ENCODE measurements at places on chromosomes 3 and 15.

DNA sequence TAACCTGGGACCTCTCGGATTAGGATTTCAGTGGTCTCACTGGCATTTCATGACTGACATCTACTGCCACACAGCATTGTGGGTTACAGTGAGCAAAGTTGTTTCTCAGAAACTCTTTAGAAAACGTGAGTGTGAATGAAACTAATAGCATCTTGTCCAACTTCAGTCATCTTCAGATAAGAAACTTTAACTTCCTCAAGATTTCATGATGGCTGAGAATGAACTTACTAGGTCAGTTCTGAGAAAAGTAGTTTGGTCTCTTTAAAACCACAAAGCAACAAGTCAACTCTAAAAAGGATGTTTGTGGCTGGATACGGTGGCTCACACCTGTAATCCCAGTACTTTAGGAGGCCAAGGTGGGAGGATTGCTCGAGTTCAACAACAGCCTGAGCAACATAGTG lies 14.2 kb upstream of the HOMER2 start:
- DNase-seq = no peak

DNA sequence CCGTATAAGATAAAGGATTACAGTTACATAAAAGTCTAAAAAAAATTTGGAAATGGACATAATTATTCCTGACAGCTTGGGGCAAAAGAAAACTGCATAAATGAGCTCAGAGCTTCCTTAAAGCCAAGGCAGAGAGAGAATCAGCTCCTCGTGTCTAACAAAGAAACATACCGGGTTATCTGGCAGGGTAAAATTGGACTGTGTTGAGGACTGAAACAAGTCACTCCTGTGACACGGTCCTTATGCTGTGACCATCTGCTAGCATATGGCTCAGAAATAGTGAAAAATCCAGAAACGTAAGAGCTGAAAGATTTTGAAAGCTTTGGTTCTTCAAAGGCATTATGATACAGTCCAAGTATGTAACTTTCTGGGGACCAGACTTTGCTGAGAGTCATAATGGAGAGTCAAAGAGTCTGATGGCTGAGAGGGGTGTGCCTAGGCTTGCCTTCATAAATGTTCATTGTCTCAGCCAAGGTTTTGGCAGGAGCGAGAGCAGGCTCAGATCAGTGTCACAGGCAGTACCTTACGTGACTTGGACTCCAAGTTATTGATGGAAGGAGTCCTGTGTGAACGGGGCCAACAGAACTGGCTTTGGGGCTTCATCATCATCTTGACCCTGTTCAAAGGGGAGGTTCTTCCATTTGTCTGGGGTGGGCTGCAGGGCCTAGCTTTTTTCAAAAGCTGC lies 12.5 kb downstream of the MAP6D1 start:
- no peak for DNase-seq

GRCh38 chr15:101517504-101517903 lies 28.0 kb upstream of the PCSK6 start:
- no peak for DNase-seq

DNA sequence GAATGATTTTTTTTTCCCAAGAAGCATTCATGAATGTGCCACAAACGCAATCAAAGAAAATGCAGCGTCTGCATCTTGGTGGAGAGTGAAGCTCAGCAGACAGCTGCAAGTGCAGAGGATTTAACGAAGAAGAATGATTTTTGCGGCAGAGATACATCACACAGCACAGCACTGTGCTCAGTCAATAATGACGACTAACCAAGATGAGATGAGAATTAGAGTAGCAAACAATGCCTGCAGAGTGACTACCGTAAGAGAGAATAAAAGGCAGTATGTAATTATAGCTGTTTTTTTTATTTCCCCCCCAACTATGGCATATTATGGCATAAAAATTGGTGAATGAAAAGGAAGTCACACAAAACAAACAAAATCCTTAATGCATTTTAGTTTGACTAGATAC lies 218.0 kb upstream of the ROBO1 start:
- DNase-seq = no peak

DNA sequence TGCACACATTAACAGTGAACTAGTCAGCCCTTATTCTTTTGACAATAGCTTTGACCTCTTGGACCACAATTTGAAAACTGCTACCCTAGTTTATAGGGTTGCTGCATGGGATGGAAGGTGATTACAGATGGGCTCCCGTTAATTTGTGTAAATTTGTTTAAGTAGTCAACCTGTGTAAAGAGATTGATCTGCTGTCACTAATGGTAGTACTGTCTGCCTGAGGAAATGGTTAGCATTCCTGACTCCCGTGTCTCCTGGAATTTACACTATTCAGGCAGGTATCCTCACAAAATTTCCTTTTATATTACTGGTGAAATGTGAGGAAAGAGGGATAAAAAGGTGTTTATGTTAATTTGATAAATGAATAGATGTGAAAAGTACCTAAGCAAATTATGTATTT lies 15.3 kb upstream of the EBLN2 start:
- no peak for DNase-seq

DNA sequence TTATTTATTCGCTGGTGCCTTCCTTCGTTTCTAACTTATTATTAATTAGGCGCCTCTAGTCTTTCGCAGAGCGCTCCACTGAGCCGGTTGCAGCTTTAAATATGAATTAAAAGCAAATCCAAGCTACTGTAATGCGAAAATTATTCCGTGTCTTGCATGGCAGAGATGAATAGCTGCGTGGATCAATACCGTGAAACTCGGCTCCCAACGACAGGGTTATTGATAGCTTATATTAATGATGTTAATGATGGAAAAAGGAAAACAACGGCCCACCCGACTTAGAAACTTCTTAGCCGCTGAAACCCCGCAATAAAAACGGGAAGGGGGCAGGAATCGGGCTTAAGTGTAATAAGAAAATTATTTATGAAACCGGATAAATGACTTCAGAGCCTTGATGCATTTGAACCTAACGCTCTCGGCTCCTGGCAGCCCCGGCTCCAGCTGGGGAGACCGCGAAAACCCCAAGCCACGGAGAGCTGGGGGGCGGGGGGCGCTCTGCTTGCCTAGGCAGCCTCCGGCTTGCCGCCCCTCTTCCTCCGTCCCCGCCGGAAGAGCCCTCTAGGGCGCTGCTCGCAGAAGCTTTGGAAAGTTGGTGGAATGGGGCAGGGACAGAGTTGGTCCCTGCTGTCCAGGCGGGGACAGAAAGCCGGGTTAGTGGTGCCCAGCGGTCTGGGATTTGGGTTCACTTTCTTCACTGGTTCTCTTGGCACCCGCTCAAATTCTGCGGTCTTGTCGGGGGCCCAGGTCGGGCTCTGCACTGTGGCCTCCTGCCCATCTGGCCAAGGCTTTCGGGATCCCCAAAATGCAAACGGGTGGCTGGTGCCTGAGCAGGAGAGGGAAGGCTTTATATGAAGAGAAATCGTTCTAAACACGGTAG lies 7.7 kb upstream of the ONECUT1 start:
- DNase-seq = no peak

DNA sequence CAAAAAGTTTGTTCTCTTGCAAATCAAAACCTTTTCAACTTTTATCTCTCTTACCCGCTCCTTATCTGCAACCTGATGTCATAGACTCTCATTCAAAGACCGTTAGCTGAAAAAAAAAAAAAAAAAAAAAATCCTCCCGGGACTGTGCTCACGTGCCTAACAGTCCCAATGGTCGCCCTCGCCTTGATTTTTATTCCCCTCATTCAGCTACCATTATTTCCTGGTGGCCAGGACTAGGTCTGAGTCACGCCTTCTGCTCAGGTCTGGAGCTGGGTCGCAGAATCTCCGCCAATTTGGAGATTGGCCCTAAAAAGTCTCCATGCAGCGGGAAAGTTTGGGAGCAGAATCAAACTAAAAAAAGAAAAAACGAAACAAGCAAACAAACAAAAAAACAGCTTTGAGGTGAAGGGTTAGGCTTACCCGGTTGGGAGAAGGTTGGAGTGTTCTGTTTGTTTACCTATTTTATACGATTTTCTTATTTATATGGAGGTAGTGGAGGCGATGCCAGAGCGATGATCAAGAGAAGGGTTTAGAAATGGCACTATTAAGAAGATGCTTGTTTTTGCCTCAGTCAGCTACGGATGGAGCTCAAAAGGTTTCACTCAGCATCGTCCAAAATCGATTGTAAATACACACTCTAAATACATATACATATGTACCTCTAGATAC lies 51.1 kb downstream of the ZIC4 start:
- DNase-seq = no peak

DNA sequence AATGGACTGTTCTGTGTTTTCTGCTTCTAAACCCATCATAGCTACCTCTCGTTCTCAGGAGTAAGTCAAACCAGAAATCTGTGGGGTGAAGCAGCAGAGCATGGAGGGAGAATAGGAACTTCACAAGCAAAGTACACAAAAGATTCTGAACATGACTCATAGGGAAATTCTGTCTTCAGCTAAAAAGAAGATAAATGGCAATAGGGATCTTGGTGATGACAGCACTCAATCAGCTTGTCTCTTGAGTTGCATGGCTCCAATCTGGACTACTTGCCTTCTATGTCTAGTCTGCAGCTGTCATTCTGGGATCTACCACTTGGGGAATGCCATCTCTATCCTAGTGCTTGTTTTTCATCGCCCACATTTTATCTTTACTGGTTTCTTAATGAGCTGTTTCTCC lies 13.5 kb upstream of the GRAMD1C start:
- peak; percentile 9 for DNase-seq

DNA sequence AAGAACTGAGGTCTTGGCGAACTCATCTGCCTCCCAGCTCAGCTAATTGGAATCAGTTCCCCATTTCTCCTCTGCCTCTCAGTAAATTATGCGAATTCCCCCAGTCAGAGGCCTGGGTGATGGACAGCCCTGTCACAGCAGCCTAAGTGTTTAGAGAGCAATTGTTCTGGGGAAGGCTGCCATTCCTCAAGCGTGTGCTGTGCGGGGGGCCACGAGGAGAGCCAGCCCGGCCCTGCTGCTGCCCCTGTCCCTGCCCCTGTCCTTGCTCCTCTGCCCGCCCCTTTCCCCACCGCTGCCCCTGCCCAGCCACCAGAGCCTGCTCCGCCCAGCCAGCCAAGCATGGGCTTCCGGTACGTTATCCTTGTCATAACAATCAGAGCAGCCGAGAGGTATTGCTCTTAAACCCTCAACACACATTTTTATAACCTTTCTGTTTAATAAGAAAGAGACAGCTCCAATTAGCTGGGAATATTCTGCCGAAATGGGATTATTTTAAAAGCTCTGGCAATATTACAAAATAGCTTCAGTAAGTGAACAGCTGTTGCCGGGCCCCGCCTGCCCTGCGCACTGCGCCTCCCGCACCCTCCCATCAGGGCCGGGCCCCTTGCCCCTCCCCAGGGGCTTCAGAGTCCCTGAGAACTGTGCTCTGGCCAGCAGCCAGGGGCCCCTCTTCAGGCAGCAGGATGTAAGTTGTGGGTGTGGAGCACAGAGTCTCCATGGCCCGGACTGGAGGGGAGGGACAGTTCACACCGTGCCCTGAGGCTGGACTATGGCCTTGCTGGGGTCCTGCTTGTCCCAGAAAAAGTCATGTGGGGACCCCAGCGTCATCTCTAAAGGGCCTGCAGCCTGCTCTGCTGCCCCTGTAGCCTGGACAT lies 12.4 kb upstream of the CACNA2D2 start:
- DNase-seq = peak; percentile 49

DNA sequence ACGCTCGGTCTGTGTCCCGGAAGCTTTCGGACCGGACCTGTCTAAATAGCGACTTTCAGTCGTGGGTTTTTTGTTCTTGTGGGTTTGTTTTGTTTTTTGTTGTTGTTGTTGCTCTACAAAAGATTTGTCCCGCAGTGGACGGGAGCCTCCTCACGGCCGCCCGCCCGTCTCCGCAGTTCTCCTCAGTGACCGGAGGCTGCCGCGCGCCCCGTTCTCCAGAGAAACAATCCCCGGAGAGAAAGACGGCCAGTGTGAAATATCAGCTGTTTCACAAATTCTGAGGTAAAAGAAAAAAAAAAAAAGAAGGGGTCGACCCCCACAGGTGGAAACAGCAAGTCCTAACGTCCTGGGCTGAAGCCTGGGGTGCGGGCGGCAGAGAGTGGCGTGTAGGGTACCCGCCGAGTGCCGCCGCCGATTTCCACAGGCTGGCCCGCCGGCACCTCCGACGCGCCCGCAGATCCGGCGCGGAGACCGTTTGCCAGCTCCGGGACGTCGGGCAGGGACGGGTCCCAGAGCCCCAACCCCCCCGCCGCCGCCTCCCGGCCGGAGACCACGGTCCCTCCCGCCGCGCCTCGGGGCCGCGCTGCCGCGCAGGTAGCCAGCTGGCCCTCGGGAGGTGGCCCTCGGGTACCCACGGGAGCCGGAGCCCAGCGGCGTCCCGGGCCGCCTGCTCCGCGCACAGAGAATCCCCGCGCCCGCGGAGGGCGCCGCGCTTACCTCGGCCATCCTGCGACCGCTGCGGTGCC lies 478 bp downstream of the BNC1 start:
- DNase-seq = no peak

- DNase-seq = no peak
These were observed 32.3 kb upstream of the SYNPR start for GRCh38 chr3:63245726-63246241.

DNA sequence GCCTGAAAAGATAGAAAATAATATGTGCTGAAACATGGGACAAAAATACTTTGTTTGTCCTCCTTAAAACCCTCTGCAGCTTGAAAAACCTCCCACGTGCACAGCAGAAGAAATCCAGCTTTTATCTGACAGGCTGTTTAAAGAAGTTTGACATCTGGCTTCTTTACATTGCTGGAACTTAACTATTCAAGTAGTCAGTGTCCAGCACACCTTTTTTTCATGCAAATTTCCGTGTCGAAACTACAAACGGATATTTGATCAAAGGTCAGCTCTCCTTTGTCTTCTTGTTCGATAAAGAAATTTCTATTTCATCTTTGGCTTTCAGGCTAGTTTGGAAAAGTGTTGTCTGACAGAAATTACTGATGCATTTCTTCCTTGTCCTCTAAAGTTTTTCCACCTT lies 66.8 kb upstream of the KBTBD8 start:
- DNase-seq = no peak

DNA sequence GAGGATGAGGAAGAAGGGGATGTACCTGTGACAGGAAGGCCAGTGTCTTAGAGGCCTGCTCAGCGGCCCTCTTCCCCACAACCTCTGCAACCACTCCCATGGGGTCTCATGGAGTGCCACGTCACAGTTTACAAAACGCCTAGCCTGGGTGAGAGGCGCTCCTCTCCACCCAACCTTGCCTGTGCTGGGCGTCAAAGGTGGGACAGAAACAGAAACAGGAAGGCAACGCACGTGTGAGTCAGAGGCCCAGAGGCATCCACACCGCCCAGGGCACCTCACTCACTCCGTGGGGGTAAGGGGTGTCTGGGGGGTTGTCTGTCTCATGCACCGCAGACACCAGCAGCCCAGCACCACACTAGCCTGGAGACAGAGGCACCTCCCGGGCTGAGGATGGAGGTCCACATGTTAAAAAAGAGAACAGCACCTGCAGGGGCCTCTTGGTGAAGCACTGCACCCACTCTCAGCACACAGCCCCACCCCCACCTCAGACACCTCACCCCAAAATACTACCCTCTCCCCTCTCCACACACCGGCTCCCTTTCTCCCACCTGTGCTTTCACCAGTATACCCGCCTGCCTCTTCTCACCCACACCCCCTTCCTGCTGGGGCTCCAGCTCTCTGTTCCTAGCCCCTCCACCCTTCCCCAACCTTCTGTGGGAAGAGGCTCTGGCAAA lies 4.7 kb upstream of the CALML4 start:
- no peak for DNase-seq

- no peak for DNase-seq
These were observed 266.4 kb downstream of the GABRG3 start for GRCh38 chr15:27237319-27237939.

GRCh38 chr3:125203731-125204130 lies 8.8 kb downstream of the SLC12A8 start:
- no peak for DNase-seq

- DNase-seq = no peak
These were observed 345.7 kb downstream of the SV2B start for GRCh38 chr15:91445695-91446228.
